ENCODE measurements at places on chromosomes 7 and 10.

DNA sequence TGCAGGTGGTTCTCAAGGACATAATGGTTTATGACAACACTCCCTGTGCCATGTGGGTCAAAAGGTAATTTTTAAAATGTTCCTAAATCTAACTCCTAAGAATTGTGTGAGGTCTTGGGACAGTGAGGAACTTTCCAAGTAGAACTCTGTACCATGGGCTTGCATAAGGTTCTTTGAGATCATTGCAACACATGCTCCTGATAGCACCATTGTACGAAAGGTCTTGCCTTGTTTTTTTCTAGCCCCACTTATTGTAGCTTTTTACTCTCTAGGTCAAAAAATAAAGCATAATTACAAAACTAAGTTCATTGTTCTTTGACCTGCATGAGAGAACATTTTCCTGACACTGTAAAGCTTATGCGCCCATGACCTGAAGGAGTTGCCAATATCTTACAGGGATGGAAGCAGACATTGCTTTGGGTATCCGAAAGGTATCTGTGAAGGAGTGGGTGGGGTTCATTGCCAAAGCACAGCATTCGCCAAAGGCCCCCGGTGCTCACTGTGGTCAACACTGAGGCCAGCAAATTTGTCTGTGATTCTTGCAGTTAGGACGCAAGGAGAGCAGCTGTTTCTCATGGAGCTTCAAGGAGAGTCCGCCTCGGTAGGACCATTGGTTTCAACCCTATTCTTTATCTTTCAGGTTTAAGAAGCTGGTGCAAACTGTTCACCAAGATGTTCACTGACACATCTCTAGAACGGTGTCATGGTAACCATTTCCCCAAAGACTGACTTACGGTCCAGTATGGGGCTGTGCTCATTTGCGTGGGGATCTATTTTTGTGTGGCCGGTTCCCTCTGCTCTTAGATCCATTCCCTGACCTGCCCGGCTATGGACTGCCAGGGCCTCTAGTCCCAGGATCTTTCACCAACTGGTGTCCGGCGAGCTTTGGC, 7.6 kb upstream of the PRKAG2 start:
- DNase-seq = no peak

DNA sequence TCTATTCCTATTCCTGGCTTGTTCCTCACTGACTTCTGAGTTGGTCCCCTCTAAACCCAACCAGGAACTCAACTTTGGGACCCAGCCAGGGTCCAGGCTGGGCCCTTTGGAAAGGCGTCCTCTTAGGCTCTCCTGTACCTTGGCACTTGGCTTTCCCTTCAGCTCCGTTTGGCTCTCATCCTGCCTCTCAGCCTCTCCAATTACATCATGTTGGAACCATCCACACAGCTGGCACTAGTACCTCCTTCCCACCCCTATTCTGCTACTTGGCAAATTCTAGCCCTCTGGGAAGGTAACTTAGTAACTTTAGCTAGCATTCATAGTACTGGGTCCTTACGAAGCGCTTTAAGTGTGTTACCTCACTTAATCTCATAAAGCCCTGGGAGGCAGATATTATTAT, 205.3 kb upstream of the HABP2 start:
- no peak for DNase-seq

- DNase-seq = no peak
Observed at GRCh38 chr10:98349508-98349922, 65.5 kb downstream of the PYROXD2 start.

DNA sequence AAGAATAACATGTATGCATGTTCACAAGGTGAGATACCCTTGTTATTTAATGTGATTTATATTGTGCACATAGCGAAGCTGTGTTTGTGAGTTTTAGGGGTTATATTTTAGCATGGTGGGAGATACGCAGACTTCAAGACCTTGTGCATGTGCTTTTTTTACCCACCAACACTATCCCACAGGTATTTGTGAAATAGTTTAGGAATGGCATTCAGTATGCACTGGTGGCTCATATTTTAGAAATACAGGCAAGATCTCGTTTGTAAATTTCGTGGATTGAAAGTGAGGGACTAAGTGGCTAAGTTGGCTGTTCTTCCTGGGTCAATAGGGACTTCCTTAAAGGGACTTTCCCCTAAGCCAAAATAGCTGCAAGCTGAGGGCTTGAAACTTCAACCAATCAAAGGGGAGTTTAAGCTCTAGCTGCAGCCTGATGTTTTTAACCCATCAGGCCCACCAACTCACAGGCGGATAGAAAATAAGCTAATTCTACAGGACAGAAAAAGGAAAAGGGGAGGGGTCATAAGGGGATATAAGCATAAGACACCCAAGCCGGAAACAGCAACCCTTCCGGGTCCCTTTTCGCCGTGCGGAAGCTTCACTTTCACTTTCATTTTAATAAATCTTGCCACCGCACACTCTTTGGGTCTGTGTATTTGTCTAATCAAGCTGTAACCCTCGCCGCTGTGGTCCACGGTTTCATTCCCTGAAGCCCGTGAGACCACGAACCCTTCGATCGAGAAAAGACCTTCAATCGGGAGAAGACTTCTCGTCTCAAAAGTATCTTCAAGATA, 291.0 kb downstream of the GPR158 start:
- no peak for DNase-seq

- peak; percentile 86 for DNase-seq
Observed at GRCh38 chr7:47227762-47228177, 354.1 kb downstream of the TNS3 start.
